ENCODE measurements at places on chromosomes 1 and 21.
A peak's percentile ranks its signal among the peaks of the same experiment; 100 is the strongest.

DNA sequence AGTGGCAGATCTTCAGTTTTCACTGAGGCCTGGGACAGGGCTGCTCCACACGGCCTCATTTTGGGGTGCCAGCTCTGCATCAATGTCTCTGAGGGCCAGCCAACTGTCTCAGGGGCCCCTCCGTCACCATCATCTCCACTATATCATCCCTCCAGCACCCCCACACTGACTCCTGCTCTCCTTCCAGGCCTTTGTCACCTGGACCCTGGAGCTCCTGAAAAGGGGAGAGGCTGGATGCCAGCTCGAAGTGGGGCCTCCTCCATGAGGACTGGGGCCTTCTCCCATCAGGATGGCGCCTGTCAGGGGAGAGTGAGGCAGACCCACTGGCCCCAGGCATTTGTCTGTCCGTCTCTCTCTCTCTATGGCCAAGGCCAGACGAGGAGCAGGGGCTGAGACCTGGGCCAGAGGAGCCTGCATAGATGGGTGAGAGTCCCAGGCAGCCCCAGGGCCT, 44.7 kb upstream of the LRP8 start:
- no peak for DNase-seq

DNA sequence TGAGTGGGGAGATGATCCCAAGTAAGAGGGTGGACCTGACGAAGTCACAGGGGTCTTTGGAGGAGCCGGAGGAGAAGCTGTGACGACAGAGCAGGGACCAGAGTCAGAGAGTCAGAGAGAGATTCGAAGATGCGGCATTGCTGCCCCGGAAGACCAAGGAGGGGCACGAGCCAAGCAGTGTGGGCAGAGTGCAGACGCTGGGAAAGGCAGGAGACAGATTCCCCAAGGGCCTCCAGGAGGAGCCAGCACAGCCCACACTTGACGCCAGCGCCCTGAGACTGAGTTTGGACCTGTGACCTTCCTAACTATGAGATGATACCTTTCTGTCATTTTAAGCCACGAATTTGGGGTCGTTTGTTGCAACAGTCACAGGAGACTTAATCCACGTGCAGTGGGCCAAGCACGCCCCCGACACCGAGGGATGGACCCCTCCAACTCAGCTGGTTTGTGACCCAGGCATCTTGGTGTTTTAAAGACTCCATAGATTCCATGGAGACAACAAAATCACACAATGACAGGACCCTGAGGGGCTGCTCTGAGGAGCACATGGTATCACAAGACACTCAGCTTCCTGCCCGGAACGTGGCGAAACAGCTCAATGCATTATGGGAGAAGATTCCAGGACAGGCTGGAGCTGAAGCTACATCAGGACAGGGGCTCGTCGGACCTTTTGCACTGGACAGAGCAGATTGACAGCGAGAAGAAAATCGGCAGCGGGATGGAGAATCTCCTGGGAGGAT, 11.0 kb upstream of the TFF1 start:
- no peak for DNase-seq

DNA sequence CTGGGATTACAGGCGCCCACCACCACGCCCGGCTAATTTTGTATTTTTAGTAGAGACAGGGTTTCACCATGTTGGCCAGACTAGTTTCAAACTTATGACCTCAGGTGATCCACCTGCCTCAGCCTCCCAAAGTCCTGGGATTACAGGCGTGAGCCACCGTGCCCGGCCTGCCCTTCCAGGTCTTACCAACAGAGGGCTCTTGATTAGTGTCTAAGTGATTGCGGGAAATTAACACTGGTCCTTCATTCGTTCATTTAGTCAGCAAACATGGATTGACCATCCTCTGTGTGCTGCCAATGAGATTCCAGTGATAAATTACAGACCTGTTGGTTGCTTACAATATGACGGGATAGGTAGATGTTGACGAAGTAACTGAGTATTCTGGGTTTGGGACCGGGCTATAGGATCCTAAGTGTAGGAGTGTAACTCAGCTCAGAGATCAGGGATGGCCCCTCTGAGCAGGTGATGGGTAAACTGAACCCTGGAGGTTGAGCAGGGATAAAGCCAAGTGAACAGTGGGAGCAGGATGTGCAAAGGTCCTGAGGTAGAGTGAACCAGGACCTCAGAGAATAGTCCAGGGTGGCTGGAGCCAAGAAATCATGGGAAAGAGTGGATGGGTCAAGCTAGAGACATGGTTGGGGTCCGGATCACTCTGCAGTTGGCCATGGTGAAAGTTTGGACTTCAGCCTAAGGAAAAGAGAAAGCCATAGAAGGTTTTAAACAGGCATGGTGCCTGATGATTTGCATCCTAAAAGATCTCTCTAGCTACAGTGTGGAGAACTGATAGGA, 171.2 kb downstream of the KAZN start:
- DNase-seq = no peak

DNA sequence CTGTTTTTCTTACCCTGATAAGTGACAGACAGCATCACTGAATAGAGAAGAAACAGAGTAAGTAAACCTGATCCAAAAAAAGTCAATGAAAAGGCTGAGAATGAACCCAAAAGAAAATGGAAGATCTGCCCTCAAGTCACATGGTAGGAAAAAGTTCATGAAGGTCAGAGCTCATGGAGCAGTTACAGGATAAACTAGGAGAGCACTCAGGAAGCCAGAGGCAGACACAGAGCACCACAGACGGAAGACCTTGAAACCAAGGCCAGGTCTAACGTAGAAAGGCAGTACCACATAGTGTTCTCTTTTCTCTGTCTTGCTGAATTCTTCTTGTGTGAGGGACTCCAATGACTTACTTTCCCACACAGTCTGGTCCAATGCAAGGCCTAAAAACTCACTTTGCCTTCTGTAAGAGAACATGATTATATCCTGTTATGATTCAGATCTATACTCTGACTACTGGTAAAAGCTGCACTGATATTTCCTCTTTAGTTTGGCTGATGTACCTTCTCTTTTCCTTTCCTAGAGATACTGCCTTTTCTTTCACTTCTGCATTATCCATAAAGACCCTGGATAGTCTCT, 40.8 kb downstream of the RTCA start:
- no peak for DNase-seq

- no peak for DNase-seq
These were observed 21.8 kb downstream of the RSPH1 start for GRCh38 chr21:42474043-42474831.

- peak; percentile 63 for DNase-seq
These were observed 607 bp upstream of the LGR6 start for GRCh38 chr1:202192770-202193613.

DNA sequence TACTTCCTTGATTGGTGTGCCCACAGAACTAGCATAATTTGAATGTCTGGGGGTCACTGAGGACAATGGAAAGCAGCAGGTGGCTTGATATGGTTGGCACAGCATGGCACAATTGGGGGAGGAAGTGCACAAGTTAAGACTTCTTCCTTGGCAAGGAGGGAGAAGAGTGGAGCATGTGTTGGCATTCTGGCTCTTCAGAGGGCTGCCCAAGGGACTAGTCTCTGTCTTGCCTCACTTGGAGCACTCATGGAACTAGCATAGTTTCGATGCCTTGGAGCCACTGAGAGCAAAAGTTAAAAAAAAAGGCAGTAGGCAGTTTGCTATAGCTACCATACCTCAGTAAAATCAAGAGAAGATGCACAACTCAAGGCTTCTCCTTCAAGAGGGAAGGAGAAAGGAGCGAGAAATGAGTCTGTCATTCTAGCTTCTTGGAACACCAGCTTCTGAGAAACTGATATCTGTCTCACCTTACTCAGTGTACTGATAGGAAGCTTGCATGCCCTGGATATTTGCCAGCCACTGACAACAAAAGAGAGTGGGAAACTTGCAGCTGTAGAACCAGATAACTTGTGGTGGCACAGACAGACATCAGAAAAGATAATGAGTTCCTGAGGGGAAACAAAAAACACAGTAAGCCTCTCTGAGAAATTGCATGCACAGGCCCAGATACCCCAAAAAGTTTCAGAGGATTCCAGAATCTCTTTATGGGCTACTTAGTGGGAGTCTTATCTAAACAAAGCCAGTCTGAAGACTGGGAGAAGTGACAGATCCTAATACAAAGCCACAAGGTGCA, 207.5 kb upstream of the SAMSN1 start:
- DNase-seq = no peak

DNA sequence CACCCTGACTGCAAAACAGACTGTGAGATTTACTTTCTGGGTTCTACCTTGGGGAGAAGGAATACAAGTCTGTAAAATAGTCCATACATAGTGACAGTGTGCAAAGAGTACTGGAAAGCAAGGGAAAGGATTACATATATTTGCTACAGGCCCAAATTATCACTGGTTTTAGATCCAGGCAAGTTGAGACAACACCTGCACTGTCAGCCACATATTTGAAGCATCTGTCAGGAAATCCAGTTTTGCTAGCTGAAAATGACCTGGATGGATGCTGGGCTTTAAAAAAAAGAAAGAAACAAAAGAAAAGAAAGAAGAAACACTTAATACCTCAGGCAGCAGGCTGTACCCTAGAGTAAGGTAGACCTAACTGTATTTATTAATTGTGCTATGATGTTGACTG, 23.9 kb upstream of the SPRR2G start:
- no peak for DNase-seq

DNA sequence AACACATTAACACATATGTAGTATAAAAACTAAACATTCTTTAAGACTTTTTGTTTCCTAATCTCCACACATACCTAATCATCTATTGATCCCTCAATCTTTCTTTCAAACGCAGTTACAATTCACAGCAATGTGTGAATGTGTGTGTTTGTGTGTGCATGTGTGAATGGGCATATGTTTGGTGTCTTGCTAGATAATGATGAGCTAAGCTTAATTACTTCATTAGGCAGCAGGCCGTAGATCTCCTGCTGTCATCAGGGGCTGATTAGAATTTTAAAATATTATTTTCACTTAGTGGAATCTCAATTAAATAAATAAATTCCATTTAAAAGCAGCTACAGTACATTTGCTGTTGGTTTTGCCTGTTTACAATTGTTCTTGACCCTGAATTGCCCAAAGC, 187.8 kb upstream of the LHX8 start:
- DNase-seq = no peak

DNA sequence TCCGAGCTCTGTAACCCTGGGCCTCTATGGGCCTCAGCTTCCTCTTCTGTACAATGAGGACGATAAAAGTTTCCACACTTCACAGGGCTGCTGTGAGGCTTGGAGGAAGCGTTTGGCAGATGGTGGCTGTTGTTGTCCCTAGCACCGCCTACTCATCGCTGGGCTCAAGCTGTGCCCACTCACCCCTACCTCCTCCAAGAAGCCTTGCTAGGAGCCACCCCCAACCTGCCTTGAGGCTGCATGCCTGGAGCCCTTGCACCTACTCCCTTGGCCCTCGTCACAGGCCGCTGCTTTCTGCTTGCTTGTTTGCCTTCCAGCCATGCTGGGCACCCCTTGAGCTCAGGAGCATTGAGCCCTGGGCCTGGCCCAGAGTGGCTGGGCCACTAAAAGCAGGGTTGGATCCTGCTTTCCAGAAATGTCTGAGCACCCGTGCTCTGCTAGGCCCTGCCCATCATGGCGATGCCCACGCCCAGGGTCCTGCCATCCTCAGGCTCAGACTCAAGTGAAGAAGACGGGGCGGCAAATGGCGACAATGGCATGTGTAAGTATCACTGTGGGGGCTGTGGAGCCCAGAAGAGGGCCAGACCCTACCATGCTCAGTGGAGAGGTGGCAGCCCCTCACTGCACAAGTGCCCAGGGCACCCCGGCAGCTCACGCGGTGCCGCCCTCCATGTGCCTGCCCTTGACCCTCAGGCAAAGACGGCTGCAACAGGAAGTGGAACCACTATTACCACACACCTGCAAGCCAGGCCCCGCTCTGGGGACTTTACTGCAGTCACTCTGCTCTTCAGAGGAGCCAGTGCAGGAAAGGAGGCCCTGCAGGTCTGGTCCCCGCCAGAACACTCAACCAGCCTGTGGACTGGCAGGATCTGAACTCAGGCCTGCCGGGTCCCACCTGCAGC, 9.5 kb downstream of the SH3BGRL3 start:
- DNase-seq = no peak

- no peak for DNase-seq
These were observed 1077.3 kb downstream of the KCNT2 start for GRCh38 chr1:195530961-195531360.

GRCh38 chr1:207186503-207186902, 82.5 kb downstream of the C4BPA start:
- DNase-seq = no peak

Data from NCI-H1694 (cell line).